ENCODE measurements at places on chromosomes 2 and 18. TPM values are rescaled to one million over a fixed set of nuclear protein-coding genes. Genes with fewer than 3 reads are reported as not detected.

Gene PPP1R1C
- total RNA-seq = not detected

Gene LAMA3
- total RNA-seq = 11.5 TPM

DNA sequence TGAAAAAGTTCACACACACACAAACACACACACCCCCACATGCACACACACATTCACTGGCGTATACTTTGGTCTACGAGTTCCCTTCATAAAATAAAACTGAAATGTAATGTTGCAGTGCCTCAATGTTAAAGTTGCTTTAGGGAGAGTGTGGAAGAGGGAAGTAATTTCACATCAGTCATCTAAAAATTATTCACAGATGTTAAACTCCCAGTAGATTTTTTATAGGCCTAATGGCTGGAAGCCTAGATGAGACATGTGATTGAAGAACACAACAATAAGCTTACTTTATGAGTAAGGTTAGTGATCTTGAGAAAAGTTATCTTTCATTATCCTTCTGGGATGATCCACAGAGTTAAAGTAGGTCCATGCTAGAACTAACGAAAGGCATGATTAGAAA is 506.7 kb upstream of the CNTNAP5 start:
- no peak for DNase-seq

DNA sequence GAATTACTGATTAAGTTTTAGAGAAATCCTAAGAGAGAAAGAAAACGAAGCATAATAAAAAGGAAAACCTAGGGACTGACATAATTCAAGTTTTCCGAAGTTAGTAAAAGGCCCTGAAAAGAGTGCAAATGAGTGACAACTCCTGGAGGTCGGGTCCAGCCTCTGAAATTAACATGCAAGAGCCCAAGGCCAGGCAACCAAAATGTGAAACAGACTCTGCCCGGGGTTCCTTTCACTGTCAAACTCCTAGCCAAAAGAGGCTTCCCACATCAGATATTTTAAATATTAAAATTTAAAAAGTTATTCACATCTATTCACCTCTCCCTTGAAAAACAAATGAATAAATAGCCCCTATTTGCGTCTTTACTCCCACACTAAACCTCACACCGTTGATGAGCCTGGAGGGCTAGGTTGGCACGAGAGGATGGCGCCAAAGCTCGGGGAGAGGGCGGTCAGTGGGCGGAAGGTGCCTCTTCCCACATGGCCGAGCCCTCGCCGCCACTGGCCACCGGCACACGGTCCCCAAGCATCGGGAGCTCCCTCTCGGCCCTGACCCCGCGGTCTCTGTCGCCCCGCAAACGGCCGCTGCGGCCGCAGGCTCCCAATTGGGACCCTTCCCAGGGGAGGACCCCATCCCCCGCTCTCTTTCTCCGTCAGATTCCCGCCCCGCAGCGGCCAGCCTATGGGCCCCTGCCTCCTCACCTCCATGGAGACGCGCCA is 630 bp downstream of the PPM1G start:
- DNase-seq = no peak

DNA sequence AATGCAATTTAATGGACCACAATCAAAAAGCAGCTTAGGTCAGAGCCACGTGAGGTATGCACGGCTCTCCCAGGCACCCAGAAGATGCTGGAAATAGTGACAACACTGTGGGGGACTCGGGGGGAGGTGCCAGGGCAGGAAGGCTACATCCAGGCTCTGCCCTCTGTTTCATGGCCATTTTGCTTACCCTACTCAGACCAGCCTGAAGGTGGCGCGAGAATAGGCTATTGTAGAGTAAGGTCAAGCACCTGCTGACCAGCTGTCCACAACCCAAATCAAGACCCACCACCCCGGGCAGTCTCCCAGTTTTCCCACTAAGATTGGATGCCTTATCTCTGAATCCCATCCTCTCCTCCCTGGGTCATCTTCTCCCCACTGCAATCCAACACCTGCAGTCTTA is 115.7 kb downstream of the VIT start:
- DNase-seq = peak; percentile 89

DNA sequence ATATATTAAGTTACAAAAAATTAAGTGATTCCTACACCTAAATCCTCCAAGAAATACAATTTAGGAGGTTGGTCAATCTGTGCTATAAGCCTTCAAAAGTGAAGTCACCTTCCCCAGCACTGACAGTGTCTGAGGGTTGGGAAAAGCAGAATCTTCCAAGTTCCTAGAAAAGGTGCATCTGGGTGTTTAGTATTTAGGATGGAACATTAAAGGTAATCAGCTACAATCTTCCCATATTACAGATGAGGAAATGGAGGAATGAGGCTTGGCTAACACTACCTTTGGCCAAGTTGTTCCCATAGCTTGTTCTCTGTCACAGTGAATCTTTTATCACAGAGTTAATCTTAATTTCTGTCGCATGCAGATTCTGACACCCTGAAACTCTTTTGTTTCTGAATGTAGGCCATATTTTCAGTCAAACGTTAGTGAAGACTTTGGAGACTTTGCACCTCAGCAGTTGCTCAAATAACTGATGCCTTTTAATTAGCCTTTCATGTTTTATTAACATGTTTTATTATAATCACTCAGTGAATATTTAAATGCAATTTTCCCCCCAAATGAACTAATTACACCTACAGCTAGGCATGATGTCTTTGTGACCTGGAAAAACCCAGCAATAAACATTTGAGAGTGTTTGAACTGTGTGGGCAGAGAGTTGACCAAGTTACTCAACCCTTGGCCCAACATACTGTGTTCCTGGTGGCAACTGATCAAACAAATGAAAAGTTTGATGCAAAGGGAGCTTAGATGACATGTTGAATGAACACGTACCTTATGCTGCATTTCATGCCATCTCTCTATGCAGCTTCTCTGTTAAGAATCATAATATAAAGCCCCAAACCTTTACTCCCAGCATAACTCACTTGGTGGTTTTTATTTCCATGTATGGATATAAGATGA is 17.6 kb downstream of the FN1 start:
- DNase-seq = no peak

GRCh38 chr18:79479761-79480161 is 84.0 kb downstream of the NFATC1 start:
- no peak for DNase-seq

DNA sequence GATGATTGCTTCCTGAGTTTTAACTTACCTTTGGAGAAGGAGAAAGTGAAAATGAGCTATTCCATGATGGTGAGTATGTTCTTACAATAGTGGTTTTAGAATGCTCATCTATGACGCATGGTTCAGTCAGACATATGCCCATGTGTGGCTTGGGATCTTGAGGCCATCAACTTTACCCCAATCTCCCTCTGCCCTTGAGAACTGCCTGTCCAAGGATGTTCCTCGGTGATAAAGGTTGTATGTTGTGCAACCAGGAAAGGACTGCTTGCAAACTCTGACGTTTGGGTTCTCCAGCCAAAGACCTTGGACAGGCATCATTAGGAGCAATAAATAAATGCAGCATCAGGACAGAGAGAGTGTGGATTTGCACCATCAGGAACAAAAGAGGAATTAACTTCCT is 165.0 kb downstream of the ZEB2 start:
- DNase-seq = no peak

Gene TRIM54
- total RNA-seq = not detected
